ENCODE measurements at places on chromosomes 5 and 9.

GRCh38 chr5:68710514-68710913, 383.3 kb upstream of the SLC30A5 start:
- DNase-seq = no peak

DNA sequence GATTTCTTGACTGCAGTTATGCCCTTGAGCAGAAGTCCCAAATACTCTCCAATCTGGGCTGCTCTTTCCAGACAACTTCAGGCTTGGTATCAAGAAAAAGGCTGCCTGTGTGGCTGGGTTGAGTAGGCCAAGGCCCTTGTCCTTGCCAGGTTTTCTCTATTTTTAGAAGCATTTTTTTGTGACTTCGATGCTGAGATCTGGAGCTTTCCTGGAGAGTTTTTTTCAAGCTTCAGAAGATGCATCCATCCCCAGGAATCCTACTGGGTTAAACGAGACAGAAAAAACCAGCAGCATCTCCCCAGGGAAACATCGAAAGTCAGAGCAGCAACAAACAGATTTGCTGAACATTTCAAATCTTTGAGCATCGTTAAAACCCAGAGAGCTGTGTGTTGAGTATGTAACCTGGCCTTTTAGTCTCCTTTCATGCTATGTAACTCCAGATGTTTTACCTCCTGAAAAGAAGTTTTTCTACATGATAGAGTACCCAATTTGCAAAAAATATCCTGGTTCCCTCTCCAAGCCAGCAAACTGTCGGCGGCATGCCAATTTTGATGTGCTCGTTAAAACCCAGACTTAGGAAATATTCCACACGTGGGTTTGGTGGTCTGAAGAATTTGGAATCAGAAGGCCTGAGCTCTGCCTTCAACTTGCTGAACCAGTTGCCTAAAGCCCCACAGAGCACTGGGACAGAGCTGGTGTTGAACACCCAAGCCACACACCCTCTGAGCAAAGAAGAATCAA, 98.1 kb upstream of the ALDH1B1 start:
- DNase-seq = no peak

GRCh38 chr9:37927132-37927531, 23.2 kb upstream of the SLC25A51 start:
- DNase-seq = no peak

GRCh38 chr5:126680191-126680817, 79.6 kb downstream of the PHAX start:
- DNase-seq = no peak

DNA sequence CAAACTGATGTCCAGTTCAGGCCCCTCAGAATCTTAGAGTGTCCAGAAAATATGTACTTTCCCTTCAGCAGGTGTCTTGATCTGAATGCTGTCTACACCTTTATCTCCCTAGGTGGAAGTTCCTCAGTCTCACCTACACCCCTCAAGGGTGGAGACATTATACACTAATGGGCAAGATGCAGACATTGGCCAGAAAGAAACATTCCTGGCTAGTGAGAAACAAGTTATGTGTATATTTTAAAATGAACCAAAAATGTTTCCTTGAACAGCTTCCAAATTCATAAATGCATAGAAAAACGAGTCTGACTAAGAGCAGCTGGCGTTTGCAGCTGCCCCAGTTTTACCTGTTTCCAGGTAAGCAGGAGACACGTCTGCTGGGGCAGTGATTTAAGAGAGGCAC, 140.5 kb upstream of the IRX4 start:
- no peak for DNase-seq

GRCh38 chr5:61822584-61822983, 483.4 kb upstream of the KIF2A start:
- no peak for DNase-seq

DNA sequence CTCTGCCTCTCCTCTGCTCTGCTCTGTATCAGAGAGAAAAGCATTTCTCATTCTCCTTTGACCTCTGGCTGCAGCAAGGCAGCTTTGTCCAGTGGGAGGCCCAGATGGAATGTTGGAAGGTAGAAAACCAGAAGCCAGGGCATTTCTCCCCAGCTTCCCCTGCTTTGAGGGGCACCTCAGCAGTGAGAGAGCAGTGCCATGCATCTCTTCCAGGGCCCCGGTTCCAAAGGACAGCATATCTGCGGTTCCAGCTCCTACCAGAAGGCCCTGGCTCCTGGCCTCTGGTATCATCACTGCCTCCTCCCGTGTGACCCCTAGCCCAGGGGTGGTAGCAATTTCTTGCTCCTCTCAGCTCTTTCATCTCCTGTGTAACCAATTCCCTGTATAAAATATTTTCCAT, 190.8 kb downstream of the SPOCK1 start:
- DNase-seq = no peak

DNA sequence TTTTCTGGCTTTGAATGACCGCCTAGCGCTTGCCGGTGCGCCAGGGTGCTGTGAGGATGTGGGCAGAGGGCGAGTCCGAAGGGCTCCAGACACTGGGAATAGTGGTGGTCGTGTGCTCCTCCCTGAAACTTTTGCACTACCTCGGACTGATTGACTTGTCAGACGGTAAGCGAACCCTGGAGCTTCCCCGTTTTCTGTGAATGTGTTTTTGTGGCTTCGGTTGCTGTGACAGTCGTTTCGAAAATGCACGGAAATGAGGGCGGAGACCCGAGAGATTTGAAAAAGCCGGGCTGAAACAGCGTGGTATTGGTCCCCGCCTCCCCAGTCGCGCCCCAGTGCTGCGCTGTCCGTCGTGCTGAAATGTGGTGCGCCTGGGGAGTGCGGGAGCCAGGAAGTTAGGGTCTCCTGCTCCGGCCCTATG, 102.5 kb upstream of the GABRP start:
- DNase-seq = peak; percentile 4

- DNase-seq = no peak
Observed at GRCh38 chr9:130536701-130537107, 42.7 kb upstream of the FUBP3 start.

DNA sequence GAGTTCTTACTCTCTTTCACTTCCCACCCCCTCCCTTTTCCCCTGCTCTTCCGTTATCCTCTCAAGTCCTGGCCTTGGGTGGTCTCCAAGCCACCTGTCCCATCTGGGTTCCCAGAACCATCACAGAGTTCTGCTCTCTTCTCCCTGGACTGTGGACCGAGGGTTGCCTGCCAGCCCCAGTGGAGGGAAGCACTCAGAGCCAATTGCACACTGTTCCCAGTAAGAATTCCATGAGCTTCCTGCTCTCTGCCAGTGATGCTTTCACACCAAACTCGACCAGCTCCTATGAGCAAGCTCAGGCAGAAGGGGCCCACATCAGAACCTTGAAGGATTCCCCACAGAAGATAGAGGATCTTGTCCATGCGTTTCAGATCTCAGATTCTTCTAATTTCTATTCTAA, 20.1 kb upstream of the AFAP1L1 start:
- no peak for DNase-seq

DNA sequence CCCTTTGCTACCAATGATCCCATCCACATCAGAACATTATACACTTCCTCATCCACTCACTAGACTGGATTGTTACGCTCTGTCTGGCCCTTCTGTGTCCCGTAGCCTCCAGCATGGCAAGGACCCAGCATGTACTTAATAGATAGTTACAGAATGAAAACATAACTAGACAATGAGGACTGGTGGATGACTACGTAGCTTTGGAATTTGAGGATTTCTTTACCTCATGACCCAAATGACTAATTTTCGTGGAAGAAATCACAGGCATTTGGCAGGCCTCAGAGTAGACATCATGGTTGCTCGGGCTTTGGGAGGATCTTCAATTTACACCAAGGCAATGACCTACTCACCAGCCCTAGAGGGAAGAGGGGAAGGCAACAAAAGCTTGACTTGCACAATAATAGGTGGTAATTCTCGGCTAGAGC, 299.8 kb downstream of the TLE1 start:
- no peak for DNase-seq

GRCh38 chr9:37710046-37710445, 43.6 kb upstream of the TRMT10B start:
- no peak for DNase-seq

DNA sequence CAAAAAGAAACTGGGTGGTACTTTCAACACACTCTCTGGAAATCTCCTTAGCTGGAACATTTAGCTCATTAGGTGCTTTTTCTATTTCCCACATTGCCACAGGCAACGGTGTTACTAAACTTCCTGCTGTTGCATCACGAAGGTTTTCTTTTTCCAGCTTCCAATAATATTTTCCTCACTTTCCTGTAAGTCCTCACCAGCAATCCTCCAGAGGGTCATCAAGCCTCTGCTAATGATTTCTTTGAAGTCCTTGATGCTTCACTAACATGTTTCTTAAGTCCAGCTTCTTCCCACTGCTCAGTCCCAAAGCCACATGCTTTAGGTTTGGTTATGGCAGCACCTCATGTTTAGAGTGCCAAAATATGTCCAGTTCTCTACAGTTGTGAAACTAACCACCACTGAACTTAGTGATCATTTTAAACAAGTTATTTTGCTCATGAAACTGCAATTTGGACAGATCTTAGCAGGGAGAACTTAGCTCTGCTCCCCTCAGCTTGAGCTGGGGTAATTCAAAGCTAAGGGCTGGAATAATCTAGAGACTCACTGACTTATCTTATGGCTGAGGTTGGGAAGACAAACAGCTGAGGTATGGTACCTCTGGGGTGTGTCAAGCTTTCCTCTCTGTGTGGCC, 39.9 kb upstream of the RETREG1 start:
- DNase-seq = no peak

DNA sequence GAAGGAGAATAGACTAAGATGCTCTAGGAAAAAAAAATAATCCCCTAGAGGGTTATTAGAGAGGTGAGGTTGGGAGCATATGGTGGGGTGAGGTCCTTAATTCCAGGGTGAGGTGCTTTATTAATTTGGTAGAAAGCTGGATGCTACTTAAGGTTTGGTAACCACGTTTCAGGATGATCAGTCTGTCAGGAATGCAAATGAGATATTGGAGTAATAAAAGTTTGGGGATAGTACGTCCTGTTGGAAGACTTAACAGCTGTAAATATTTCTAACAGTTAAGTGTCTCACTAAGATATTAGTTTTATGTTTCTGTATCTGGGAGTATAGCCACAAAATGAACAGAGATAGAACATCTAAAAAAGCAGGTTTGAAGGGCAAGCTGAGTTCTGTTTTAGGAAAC, 578.9 kb downstream of the CETN3 start:
- DNase-seq = no peak

GRCh38 chr9:2066312-2067273, 51.4 kb downstream of the SMARCA2 start:
- no peak for DNase-seq

DNA sequence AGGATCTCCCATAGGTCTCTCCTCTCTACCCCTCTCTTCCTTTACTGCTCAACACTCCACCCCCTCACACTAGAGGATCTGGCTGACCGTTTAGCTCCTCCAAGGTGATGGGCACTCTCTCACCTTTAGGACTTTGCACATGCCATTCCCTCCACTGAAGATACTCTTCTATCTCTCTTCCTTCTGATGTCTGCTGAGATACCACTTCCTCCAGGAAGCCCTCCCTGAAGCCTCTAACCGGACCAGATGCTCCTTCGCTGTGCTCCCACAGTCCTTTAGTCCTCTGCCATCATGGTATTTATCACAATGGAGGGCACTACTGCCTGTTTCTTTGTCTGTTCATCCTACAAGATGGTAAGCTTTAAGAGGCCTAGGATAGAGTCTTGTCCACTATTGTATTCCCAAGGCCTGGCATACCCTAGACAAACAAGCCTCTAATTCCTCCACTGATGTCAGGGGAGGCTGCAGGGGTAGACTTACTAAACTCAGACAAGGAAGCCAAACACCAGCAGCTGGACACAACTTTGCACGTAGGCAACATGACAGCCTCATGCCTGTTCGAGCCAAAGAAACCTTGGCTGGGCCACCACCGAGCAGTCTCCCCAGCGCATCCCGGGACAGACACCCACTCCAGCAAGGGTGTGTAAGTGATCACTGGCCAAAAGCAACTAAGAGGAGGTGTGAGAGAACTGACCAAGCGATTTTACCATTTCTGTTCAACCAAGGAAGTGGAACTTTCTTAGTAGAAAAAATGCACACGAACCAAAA, 20.2 kb downstream of the ORM2 start:
- no peak for DNase-seq

DNA sequence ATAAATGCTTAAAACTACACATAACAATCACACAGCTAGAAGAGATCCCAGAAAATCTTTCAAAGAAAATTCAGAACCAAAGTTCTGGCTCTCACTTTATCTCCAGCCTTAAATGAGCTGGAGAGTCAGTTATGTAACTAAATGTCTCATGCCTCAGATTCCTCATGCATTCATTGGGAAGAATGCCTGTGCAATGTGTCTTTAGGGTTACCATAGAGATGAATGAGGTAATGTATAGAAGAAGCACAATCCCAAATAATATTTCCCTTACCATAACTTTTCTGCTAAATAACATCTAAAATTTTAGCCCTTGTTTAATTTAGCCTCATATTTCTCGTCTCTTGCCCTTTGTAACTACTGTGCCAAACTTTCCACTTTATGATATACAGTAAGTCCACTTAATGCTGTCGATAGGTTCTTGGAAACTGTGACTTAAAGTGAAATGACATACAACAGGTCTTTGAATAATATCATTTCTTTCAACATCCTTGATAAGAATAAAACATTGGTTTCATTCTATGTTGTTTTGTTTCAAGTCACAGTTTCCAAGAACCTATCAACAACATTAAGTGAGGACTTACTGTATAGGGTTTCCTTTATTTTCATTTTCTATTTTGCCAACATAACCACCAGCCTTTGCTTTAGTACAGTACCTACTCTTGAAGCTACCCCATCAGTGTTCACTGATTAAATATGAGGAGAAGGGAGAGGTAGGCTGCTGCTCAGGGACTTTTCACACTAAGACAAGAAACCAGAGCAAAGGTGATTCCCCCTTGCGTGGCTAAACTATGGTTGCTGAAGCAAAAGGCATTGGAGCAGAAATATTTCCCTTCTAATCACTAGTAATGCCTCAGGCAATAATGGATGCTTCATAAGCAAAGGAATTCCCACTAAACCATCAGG, 295.7 kb upstream of the PTGER4 start:
- DNase-seq = no peak

DNA sequence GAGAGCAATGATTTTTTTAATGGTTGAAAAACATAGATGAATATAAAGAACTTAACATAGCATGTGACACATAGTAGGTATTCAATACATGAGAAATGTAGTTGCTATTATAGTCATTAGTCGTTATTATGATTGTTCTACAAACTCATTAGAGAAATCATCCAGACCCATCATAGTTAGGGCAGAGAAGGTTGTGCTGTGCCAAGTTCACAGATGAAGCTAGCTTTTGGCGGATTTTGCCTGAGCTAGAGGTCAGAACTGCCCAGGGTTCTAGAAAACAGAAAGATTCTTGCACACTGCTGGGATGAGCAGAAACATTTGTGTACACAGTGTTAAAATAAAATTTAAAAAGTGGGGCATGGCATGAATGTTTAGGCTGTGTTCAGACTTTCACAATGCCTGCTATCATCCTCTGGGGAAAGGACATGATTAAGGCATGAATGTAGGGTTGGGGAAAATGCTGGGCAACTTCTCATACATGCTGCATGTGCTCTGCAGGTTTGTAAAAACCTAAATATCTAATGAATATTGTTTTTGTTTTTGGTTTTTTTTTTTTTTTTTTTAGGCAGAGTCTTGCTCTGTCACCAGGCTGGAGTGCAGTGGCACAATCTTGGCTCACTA, 33.3 kb upstream of the RAD23B start:
- DNase-seq = no peak
